ENCODE measurements at places on chromosomes 11 and 22.

DNA sequence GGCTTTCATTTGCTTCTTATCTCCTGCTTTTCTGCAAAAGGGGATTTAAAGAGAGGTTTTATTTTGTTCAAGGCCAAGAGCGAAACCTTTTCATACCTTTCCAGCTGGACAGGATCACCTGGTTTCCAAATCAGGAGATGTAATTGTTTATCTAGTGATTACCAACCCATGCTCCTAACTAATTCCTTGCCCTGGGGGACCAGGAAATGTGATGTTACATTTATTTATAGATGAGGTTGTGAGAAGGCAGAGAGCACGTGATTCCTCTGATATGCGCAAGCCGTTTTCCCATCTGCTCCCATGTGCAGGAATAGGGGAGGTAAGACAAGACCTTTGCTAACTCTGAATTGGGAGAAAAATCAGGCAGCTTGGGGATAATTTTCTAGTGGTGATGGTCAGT, 507.2 kb upstream of the LARGE1 start:
- H3K4me3 ChIP-seq = no peak overlapping the region
- H3K27me3 ChIP-seq = no peaks in the 10 kb centered on the region
- H3K27ac ChIP-seq = no peak overlapping the region

DNA sequence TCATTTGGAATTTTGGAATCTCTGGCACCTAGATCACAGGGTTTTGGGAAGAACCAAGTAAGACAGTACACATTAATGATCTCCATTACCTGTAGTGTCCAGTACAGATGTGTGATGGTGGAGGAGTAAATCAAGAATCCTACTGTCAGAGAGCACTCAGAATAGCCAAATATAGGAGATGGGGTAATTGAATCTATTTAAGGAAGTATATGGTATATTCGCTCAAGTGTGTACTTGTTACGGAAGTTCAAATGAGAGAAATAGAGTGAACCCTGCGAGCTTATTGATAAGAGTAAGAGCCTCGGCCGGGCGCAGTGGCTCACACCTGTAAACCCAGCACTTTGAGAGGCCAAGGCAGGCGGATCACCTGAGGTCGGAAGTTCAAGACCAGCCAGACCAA, 2.2 kb downstream of the SPCS2 start:
- peaks cover 3% of the 10 kb centered on the region for H3K36me3 ChIP-seq
- no peak overlapping the region for H3K27ac ChIP-seq
- peaks cover 7% of the 10 kb centered on the region for H3K4me1 ChIP-seq
- H3K27me3 ChIP-seq = no peaks in the 10 kb centered on the region

GRCh38 chr11:92770981-92771380, 198.5 kb upstream of the MTNR1B start:
- no peak overlapping the region for H3K4me3 ChIP-seq
- no peaks in the 10 kb centered on the region for H3K27me3 ChIP-seq
- H3K27ac ChIP-seq = no peak overlapping the region
- no peak for DNase-seq

DNA sequence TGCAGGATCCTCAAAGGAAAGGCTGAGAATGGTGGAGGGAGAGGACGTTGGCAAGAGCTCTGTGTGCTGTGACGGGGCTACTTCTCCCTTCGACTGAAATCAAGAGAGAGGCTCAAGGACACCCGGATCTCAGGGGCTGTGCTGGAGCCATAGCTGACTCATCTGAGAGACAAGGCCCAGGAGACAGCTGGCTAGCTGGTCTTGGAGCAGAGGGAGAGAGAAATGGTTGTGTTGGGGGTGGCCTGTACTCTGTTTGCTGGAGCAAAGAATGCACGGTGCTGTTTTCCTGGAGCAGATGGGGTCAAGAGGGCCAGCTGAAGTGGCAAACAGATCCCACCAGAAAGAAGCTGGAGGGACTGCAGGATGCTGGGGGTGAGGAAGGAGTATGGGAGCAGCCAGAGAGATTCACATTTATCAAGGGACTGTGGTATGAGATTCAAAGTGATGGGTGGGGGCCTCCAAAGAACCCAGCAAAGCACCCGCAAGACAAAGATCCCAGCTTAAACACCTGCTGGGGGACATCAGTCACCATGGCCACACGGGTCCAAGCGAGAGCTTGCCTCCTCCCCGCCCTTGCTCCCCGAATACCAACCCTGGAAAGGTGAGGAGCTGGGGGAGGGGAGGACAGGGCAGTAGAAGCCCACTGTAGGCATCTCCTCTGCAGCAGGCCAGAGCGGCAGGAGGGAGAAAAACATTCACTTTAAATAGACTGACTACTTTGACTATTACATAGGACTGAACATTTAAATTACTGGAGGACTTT, 40.8 kb downstream of the MAP6 start:
- no peak for DNase-seq
- no peaks in the 10 kb centered on the region for H3K4me1 ChIP-seq
- no peak overlapping the region for H3K27ac ChIP-seq
- no peaks in the 10 kb centered on the region for H3K27me3 ChIP-seq
- H3K4me3 ChIP-seq = no peak overlapping the region

- H3K4me3 ChIP-seq = no peak overlapping the region
- H3K27ac ChIP-seq = no peak overlapping the region
- H3K36me3 ChIP-seq = no peaks in the 10 kb centered on the region
- no peak for DNase-seq
Measured at GRCh38 chr22:27719535-27720227, 81.9 kb downstream of the MN1 start.

- H3K27ac ChIP-seq = no peak overlapping the region
- no peaks in the 10 kb centered on the region for H3K36me3 ChIP-seq
- H3K4me1 ChIP-seq = no peaks in the 10 kb centered on the region
Measured at GRCh38 chr11:8747173-8747572, 64.6 kb downstream of the RPL27A start.

DNA sequence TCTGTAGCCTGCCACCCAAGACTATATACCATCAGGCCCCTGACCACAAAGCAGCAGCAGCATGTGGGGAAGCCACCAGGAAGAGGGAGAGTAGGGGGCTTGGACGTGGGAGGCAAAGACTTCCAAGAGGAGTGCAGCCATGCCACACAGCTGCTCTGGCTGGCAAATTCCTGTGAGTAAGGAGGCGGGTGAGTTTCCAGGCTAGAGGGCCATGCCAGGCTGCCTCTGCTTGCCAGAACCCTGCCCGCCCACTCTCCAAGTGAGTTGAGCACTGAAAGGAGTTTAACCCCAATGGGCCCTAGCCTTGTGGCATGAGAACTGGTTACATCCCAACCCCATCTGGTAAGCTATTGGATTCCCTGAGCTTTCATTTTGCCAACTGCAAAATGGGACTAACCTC, 4.7 kb upstream of the DGAT2 start:
- no peak for DNase-seq
- peaks cover 10% of the 10 kb centered on the region for H3K27me3 ChIP-seq
- H3K36me3 ChIP-seq = no peaks in the 10 kb centered on the region
- H3K4me3 ChIP-seq = no peak overlapping the region

DNA sequence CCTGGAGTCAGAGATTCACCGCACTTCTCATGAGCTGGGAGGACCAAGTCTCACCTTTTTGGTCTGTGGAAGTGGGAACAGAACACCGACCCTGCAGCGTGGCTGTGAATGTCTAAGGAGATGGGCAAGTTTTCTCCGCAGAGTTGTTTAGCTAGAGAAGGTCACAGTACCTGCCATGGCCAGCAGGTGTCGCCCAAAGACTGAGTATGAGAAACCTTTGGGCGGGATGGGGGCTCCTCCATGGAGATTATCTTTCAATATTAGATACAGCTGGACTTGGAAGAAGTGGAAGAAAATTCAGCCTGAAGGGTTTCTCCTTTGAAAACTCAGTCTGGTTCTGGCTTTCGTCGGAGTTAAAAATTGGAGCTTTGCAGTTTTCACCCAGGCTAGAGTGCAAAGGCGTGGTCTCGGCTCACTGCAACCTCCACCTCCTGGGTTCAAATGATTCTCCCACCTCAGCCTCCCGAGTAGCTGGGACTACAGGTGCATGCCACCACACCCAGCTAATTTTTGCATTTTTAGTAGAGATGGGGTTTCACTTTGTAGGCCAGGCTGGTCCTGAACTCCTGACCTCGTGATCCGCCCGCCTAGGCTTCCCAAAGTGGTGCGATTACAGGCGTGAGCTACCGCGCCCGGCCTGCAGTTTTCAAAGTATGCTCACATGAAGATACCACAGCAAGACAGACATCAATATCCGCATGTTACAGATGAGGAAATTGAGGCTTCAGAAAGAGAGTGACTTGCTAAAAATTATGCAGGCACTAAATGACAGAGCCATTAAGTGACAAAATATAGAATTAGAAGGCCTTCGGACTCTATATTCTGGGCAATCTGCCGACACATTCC, 10.7 kb upstream of the DSCAML1 start:
- DNase-seq = peak; percentile 82
- no peaks in the 10 kb centered on the region for H3K27me3 ChIP-seq
- H3K4me3 ChIP-seq = no peak overlapping the region
- H3K36me3 ChIP-seq = no peaks in the 10 kb centered on the region
- H3K4me1 ChIP-seq = no peaks in the 10 kb centered on the region

- no peaks in the 10 kb centered on the region for H3K36me3 ChIP-seq
- DNase-seq = no peak
- peaks cover 2% of the 10 kb centered on the region for H3K4me1 ChIP-seq
Measured at GRCh38 chr11:14905104-14906033, 13.3 kb upstream of the CYP2R1 start.

- no peaks in the 10 kb centered on the region for H3K27me3 ChIP-seq
- no peak overlapping the region for H3K27ac ChIP-seq
- H3K36me3 ChIP-seq = peaks cover 32% of the 10 kb centered on the region
- no peak overlapping the region for H3K4me3 ChIP-seq
- DNase-seq = no peak
- no peaks in the 10 kb centered on the region for H3K4me1 ChIP-seq
Measured at GRCh38 chr11:134250246-134250645, 2.9 kb downstream of the THYN1 start.

DNA sequence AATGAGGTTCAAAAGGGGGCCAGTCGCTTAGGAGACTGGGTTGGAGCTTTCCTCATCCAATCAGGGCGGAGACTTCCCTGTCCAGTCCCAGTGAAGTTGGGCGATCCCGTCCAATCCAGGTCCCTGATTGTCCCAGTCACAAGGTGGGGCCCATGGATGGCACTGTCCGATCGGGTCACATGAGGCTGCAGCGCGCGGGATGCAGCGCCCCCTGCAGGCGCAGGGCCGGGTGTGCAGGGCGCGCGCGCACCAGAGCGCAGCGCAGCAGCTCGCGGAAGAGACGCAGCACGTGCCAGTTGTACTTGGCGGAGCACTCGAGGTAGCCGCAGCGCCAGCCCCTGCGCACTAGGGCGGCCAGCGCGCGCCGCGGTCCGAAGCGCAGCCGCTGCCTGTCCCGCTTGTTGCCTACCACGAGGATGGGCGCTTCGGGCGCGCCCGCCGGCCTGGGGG, 2.3 kb downstream of the RASL10A start:
- H3K27me3 ChIP-seq = peaks cover 31% of the 10 kb centered on the region
- peaks cover 20% of the 10 kb centered on the region for H3K4me1 ChIP-seq

DNA sequence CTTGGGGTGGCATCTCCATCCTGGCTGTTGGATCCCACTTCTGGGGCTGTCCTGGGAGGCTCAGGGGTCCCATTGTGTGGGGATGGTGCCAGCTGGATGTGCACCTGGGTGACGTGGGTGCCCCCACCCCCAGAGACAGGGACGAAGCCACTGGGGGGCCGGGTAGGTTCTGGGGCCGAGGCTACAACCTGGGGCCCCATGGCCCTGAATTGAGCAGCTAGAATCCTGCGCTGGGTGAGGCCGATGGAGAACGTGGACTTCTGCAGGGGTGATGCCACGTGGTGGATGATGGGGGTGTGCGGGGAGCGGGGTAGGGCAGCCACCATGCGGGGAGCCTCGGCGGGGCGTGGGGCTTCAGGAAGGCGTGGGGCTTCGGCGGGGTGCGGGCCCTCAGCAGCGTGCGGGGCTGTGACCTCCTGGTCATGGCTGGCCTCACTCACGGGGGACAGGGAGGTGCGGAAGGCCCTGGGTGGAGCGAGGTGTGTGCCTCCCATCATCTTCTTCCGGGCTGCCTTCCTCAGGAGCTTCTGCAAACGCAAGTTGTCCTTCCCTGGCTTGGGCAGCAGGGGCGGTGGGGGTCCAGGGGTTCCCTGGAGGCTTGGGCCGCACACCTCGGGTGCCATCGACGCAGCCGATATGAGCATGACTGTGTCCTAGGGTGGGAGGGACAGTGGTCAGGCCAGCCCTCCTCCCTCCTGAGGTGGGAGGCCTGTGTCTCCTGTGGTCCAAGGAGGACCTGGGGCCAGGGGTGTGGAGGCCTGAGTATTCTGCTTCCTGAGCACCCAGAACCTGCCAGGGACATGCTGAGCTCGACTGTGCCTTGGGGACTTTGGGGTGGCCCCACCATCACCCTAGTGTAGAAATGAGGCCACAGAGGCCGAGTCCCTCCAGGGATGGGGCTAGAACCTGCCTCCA, 1.5 kb downstream of the PRR33 start:
- no peaks in the 10 kb centered on the region for H3K27me3 ChIP-seq
- DNase-seq = no peak
- no peaks in the 10 kb centered on the region for H3K36me3 ChIP-seq
- no peaks in the 10 kb centered on the region for H3K4me1 ChIP-seq

DNA sequence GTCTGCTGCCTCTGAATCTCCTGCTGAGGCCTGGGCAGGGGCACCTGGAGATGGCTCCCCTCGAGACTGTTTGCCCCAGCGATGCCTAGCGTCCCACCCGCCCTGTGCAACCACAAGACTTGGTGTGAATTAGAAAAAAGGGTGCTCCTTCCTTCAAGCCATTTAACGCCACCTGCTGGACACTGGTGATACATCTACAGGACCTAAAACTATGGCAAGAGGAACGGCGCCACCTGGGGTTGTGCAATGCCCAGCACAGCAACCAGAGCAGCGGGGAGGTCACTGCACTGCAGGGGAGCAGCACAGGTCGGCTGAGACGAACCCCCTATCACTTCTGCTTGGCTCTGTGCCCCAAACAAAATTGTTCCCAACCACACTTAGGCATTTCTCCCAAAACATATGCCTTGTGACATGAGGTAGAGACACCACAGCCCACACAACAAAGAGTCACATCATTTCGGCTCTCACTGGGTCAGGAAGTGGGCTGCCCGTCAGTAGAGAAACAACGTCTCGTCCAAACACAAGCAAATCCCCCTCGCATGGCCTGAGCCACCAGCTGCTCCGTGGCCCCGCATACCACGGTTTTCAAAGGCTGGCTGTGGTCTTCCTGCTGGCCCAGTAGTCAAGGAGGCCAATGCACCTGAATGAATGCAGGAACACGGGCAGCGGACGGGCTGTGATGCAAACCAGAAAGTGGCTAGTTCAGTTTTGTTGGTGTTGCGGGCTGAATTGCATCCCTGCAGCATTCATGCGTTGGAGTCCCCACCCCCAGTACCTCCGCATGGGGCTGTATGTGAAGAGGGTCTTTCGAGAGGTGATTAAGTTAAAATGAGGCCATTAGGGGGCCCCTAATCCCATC, 171.9 kb downstream of the SHANK2 start:
- no peak overlapping the region for H3K27ac ChIP-seq
- H3K4me3 ChIP-seq = no peak overlapping the region
- H3K36me3 ChIP-seq = peaks cover 13% of the 10 kb centered on the region
- no peaks in the 10 kb centered on the region for H3K27me3 ChIP-seq
- no peaks in the 10 kb centered on the region for H3K4me1 ChIP-seq

Data from trophoblast cell (in vitro differentiated cells and primary cell).